ENCODE measurements at places on chromosomes 16 and 17. TPM values are rescaled to one million over a fixed set of nuclear protein-coding genes. Genes with fewer than 3 reads are reported as not detected.

The PTGES3L gene
- total RNA-seq: not detected

The TPSAB1 gene
- not detected for total RNA-seq

DNA sequence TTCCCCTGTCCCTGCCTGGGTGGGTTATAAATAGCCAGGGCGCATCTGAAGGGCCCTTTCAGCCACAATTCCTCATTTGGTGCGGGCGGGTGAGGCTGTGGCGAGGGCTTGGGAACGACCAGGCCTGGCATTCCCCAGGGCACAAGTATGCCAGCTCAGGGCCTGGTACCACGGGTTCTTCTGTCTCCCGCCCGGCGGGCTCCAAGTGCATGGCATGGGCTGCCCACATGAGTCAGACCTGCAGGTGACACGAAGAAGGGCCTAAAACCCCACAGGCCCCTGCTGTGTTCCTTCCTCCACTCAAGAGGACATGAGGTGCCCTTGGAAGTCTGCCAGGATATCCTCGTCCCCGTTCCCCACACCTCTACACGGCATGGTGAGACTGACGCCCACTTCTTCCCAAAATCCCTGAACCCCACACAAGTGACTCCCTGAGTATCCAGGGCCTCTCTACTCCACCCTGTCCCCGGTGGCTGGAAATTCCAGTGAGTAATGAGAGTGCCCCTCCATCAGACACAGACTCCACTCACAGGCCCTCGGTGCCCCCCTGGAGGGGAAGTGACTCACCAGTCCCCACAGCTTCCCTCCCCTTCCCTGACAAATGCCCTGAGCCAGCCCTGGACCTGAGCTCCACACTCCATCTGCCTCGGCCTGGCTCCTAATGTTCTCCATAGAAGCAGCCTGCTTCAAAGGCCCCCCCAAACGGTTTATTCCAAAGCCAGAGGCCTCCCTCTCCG, 68.8 kb downstream of the ABR start:
- peak; percentile 94 for DNase-seq

DNA sequence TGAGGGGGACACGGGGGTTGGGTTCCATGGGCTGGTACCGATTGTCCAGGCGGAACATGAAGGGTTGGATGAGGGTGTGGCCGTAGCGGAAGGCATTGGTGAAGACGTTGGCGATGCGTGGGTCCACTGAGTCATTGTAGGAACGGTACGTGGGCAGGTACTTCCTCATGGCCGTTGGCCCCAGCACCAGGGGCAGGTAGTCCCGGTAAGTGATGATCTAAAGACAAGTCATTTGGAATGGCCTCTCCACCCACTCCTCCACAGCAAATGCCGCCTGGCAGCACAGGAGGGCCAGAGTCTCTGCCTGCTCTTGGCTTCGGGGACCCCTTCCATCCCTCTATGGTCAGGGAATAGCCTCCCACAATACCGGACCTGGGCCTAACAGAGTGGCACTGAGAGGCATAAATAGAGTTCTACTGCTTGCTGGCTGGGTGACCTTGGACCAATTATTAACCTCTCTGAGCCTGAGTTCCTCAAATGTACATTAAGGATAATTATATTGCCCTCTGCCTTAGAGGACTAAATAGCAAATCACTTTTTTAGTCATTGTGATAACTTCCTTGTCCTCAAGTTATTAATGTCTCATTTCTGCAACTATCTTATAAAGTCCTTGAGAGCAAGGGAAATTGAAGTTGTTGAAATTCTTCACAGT, 7.2 kb downstream of the MPO start:
- DNase-seq: no peak

GRCh38 chr16:68487669-68488068, 39.4 kb upstream of the SMPD3 start:
- no peak for DNase-seq

The ODAD4 gene
- 1.4 TPM for total RNA-seq

DNA sequence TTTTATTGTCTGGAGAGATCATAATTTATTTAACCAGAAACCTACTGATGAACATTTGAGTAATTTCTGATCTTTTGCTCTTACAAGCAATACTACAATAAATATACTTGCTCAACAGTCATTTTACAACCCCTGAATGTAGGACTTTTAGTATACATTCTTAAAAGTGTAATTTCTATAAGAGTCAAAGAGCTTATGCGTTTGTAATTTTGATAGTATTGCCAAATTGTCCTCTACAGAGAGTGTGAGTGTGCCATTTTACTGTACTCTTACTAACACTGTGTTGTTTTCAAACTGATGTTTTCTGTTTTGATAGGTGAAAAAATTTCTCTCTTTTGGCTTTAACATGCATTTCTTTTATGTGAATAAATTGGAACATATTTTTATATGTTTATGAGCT, 139.1 kb downstream of the FTO start:
- DNase-seq: no peak

DNA sequence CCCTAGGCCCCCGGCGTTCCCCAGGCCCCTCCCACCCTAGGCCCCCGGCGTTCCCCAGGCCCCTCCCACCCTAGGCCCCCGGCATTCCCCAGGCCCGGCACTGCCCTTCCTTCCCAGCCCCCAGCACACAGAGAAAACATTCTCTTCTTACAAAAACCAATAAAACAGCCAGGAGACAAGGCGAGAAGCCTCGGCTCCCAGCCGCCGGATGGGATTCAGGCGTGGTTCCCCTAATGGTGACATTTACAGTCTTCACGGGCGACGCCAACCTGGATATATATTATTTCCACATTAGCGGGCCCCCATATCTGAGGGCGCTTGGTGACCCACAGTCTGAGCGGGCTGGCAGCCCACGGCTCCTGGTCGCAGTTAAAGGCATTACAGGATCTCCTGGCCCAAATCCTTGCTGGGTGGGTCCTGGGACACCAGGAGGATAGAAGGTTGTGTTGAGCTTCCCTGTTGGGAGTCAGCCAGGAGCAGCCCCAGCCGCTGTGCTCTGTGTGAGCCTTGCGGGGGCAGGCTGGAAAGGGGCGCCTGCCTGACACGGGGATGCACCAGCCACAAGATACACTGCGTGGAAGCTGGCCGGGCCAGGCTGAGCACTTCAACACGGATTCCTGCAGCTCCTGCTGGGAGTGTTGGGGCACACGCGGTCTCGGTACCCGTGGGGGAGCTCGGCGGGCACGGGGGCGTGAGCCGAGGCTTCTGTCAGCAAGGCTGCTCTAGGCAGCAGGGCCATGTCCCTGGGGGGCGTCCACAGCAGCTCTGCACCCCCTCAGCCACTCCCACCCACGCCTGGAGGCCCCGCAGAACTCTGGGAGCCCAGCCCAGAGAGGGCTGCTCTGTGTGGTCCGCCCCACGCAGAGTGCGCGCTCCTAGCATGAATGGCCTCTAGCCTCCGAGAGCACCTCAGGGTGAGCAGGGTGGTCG, 83.7 kb downstream of the LMF1 start:
- no peak for DNase-seq

GRCh38 chr17:29433541-29433940, 43.4 kb downstream of the TAOK1 start:
- no peak for DNase-seq

GRCh38 chr16:55949518-55949917, 74.3 kb upstream of the CES5A start:
- DNase-seq: peak; percentile 10

The BCL7C gene
- 22.7 TPM for total RNA-seq

The TENT4B gene
- total RNA-seq: 6.1 TPM

GRCh38 chr17:60905709-60906108, 228.1 kb downstream of the BCAS3 start:
- no peak for DNase-seq

The KIF22 gene
- total RNA-seq: 60.9 TPM
